ENCODE measurements at places on chromosomes 16 and 17. TPM values are rescaled to one million over a fixed set of nuclear protein-coding genes. Genes with fewer than 3 reads are reported as not detected.

TIMP2 gene
- 0.07 TPM for total RNA-seq

PABPN1L gene
- total RNA-seq: not detected

CRYBA1 gene
- not detected for total RNA-seq

BAHCC1 gene
- total RNA-seq: not detected

LGALS9B gene
- total RNA-seq: not detected

AGRP gene
- total RNA-seq: not detected

MMP25 gene
- total RNA-seq: 0.15 TPM

SMCR8 gene
- 14.4 TPM for total RNA-seq

- no peak for DNase-seq
- H3K27ac ChIP-seq: no peak overlapping the region
- peaks cover 9% of the 10 kb centered on the region for H3K4me1 ChIP-seq
- no peaks in the 10 kb centered on the region for H3K36me3 ChIP-seq
Observed at GRCh38 chr16:72482695-72483094, 310.7 kb upstream of the PMFBP1 start.

DNA sequence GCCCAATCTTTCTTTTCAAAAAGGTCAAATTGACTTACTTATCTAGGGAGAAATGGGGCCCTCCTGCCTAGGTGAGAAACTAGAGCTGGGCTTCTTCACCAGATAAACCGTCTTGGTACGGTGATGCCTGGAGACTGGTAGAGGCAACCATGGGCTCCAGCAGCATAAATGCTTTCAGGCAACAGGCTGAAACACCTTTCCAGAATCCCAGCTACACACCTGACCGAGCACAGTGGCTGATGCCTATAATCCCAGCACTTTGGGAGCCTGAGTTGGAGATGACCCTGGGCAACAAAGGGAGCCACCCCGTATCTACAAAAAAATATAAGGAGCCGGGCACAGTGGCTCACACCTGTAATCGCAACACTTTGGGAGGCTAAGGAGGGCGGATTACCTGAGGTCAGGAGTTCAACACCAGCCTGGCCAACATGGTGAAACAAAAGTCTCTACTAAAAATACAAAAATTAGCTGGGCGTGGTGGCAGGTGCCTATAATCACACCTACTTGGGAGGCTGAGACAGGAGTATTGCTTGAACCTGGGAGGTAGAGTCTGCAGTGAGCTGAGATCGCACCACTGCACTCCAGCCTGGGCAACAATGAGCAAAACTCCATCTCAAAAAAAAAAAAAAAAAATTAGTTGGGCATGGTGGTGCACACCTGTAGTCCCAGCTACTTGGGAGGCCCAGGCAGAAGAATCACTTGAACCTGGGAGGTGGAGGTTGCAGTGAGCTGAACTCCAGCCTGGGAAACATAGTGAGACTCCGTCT is 8.0 kb downstream of the TRAF4 start:
- peaks cover 18% of the 10 kb centered on the region for H3K36me3 ChIP-seq
- H3K4me1 ChIP-seq: peaks cover 6% of the 10 kb centered on the region
- H3K4me3 ChIP-seq: no peak overlapping the region

GRCh38 chr17:61239953-61240352 is 159.7 kb upstream of the TBX2 start:
- H3K4me1 ChIP-seq: peaks cover 12% of the 10 kb centered on the region
- H3K36me3 ChIP-seq: no peaks in the 10 kb centered on the region
- no peak for DNase-seq
- H3K27ac ChIP-seq: no peak overlapping the region
- no peaks in the 10 kb centered on the region for H3K27me3 ChIP-seq

GRCh38 chr17:55454906-55455474 is 33.4 kb upstream of the MMD start:
- H3K27me3 ChIP-seq: no peaks in the 10 kb centered on the region
- no peaks in the 10 kb centered on the region for H3K4me1 ChIP-seq
- DNase-seq: no peak
- no peak overlapping the region for H3K27ac ChIP-seq
- H3K4me3 ChIP-seq: no peak overlapping the region
- no peaks in the 10 kb centered on the region for H3K36me3 ChIP-seq

DNA sequence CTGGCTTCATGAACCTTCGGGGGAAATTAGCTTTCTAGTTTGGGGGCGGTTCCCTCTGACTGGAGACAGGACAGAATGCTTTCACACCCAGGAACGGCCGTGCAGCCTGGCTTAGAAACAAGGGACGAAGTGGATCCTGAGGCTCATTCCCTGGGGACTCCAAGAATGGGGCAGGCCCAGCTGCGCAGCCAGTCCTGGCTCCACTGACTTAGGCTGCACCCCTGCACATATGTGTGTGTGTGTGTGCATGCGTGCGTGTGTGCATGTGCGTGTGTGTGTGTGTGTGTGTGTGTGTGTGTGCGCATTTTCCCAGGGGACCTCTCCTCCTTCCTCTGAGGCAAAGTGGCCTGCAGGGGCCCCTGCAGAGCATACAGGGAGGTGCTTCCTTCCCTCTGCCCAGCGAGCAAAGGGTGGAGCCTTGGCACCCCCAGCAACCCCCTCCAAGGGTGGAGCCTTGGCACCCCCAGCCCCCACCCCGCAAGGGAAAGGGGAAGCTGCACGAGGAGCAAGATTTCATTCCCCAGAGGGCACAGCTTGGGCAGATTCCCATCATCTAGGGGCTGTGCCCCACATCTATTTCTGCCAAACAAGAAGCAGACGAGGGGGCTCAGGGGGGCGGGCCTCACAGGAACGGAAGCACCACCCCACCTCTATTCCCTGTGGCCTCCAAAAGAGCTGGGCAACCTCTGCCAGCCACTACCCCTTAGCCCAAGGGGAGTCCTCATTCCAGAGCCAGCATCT is 97.6 kb upstream of the CBX4 start:
- peaks cover 37% of the 10 kb centered on the region for H3K4me1 ChIP-seq
- H3K36me3 ChIP-seq: no peaks in the 10 kb centered on the region
- H3K27me3 ChIP-seq: no peaks in the 10 kb centered on the region
- H3K27ac ChIP-seq: no peak overlapping the region
- H3K4me3 ChIP-seq: no peak overlapping the region

DNA sequence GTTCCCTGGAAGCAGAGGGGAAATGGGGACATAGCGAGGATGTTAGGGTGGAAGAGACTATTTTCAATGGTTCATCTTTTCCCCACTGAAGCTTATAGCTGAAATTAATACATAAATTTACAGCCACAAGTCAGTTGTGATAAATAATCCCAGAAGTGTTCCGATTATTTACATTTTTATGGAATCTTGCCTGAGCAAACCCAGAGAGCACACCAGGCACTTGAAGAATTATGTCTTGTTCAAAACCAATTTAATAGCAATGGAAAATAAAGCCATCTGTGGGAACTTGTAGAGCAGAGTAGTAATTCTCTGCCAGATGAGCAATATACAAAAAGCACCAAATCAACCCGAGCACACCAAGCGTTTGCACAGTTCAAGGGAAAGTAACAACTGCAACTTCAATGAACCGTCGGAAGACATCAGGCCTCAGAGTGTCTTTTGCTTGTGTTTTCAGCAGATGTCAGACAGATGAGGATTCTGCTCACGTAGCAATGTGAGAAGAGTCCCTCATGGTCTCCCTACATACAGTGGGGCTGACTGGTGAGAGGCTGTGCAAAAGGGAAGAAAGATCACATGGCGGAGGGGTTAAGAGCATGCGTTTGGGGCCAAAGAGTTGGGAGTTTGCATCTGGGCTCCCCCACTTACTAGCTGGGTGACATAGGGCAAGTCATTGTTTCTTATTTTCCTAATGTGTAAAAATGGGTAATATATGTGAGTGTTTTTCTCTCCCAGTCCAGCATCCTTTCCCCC is 148.7 kb upstream of the HS3ST2 start:
- no peak overlapping the region for H3K27ac ChIP-seq
- H3K27me3 ChIP-seq: no peaks in the 10 kb centered on the region
- H3K4me3 ChIP-seq: no peak overlapping the region
- no peaks in the 10 kb centered on the region for H3K36me3 ChIP-seq
- H3K4me1 ChIP-seq: peaks cover 1% of the 10 kb centered on the region
- DNase-seq: no peak

- no peak overlapping the region for H3K27ac ChIP-seq
- H3K36me3 ChIP-seq: no peaks in the 10 kb centered on the region
- no peaks in the 10 kb centered on the region for H3K27me3 ChIP-seq
- no peaks in the 10 kb centered on the region for H3K4me1 ChIP-seq
- no peak for DNase-seq
Observed at GRCh38 chr16:20084624-20085226, 11.0 kb upstream of the GPR139 start.

DNA sequence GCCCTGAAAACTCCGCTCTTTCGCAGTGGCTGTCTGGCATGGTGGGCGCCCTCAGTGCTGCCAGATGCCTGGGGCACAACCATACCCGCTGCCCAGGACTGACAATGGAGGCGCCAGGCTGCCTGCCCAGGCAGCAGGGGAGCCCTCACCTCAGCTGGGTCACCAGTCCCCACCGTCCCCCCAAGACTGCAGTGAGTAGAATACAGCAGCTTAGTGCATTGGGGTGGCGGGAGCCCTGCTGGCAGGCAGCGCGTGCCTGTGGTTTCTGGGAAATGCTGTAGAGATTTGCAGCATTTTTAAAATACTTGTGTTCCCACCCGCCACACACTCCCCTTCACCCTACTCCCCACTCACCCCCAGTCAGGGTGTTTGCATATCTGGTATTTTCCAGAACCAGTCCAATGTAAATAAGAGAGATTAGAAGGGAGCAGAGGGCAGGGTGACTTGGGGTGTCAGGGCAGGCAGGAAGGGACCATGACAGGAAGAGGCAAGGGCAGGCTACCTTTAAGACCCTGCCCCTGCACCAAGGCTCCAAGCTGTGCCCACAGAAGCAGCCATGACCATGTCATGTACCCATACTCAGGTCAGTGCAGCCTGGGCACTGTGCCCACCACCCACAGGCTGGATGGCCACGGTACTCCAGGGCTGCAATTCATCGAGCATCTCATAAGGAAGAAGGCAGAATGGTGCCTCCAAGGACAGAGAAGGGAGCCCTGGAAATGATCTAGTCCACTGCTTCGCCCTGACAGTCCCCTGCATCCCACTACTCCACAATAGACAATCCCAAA is 21.5 kb downstream of the MYO18A start:
- H3K4me3 ChIP-seq: no peak overlapping the region
- no peak overlapping the region for H3K27ac ChIP-seq
- H3K36me3 ChIP-seq: no peaks in the 10 kb centered on the region

- no peaks in the 10 kb centered on the region for H3K36me3 ChIP-seq
- no peaks in the 10 kb centered on the region for H3K27me3 ChIP-seq
- DNase-seq: no peak
- H3K4me1 ChIP-seq: peaks cover 6% of the 10 kb centered on the region
- H3K4me3 ChIP-seq: no peak overlapping the region
Observed at GRCh38 chr17:28864991-28865849, 10.4 kb downstream of the ERAL1 start.

DNA sequence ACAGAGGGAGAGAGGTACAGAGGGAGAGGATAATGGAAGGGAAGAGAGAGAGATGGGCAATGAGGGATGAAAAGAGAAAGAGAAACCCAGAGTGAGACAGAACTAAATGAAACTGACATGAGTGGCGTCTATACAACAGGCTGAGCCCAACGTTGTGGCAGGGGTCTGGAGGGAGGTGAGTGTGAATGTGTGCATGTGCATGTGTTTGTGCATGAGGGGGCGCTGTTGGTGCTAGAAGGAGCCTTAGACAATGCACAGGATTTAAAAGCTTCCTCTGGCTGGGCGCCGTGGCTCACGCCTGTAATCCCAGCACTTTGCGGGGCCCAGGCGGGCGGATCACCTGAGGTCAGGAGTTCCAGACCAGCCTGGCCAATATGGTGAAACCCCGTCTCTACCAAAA is 454.8 kb upstream of the CDH11 start:
- no peaks in the 10 kb centered on the region for H3K4me1 ChIP-seq
- no peak overlapping the region for H3K4me3 ChIP-seq
- no peak overlapping the region for H3K27ac ChIP-seq
- peak; percentile 44 for DNase-seq
- no peaks in the 10 kb centered on the region for H3K27me3 ChIP-seq
- no peaks in the 10 kb centered on the region for H3K36me3 ChIP-seq

DNA sequence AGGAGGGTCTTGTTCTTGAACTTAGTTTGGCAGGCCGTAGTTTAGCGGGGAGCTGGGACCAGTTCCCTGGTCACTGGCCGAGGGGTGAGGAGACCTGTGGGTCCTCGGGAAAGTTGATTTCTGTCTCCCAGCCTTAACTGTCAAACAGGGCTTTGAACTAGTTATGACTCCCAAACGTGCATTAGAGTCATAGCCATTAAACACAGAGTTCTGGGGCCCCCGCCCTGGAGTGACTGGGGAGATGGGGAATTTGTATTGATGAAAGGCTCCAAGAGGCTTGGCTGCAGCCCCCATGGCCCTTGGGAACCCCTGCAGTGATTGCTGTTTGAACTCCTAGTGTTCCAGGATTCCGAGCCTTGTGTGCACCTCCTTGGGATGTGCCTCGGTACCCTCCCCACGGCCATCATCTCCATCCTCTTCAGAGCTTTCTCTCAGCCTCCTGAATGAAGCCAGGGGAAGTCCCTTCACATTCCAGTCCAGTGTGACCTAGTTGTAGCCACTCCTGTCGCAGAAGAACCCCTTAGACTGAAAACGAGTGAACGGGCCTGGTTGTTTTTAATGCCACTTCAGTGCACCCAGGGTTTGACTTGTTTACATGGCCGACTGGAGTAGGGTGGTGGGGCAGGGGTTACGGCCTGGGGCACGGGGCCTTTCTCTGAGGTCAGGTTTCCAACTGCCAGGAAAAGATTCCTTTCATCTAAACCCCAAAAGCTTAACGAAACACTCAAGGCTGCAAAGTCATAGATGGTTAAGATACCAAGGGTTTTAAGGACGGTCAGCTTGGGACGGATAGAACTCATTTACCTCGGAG is 1.4 kb downstream of the MPRIP start:
- H3K4me1 ChIP-seq: peaks cover 46% of the 10 kb centered on the region
- peak overlapping the region; percentile 72 for H3K4me3 ChIP-seq
- H3K36me3 ChIP-seq: no peaks in the 10 kb centered on the region

- no peaks in the 10 kb centered on the region for H3K36me3 ChIP-seq
- H3K4me1 ChIP-seq: no peaks in the 10 kb centered on the region
- H3K27ac ChIP-seq: no peak overlapping the region
- no peak for DNase-seq
Observed at GRCh38 chr17:20039037-20039436, 29.9 kb downstream of the SPECC1 start.

DNA sequence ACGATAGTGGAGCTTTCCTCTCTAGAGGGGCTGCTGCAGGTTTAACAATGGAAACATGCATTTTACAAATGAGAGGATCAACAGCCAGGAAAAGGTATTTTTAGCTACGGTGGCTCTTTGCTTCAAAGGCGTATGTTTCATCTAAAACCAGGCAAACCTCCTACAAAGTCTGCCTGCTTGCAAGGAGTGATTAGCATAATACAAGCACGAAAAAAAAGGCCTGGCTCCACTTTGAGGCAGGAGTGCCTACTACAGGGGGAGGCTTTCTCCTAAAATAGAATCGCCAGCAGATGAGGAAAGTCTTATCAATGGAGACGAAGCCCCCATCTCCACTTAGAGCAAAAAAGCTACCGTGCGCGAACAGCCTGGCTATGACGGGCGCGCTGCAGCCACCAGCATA is 27.1 kb upstream of the MTSS2 start:
- H3K27ac ChIP-seq: no peak overlapping the region
- H3K27me3 ChIP-seq: no peaks in the 10 kb centered on the region
- H3K36me3 ChIP-seq: no peaks in the 10 kb centered on the region
- H3K4me1 ChIP-seq: no peaks in the 10 kb centered on the region
- H3K4me3 ChIP-seq: no peak overlapping the region

Data from Karpas-422 (cell line).